Cardiac muscle cell (in vitro differentiated cells and primary cell): ENCODE measurements at places on chromosomes 11 and 22.
A peak's percentile ranks its signal among the peaks of the same experiment; 100 is the strongest.

GRCh38 chr22:49153921-49154320 lies 673.8 kb downstream of the BRD1 start:
- no peak for DNase-seq

DNA sequence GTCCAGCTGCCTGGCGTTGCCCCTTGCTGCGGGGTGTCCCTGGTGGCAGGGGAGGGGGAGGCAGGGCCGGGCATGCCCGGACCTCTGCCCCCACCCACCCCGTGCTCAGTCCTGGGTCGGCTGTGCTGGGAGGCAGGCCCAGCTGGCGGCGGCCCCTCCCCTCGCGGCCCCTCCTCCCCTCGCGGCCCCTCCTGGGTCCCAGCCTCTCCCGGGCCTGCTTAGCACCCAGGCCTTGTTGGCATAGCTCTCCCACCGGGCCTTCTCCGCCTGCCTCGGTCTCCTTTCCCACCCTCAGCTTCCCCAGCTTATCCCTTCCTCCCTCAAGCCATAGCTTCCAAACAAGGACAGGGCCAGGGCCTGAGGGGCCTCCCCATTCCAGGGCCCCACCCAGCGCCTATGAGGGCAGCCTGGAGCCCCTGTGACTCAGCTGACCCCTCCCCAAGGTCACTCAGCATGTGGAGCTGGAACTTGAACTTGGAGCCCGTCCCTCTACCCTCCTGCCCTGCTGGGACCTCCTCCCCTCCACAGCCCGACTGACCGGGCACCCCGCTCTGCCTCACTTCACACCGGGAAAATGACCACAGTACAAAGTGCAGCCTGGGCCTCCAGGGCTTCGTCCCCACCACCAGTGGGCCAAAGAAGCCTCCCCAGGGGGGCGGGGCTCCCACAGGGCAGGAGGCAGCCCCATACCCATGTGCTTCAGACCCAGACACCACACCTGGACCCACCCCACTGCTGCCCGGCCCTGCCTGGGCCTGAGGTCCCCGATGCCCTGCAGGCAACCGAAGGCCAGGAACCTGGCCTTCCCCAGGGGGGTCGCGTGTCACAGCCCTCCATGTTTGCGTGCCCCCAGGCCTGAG lies 1.2 kb downstream of the EPS8L2 start:
- DNase-seq, result no peak

GRCh38 chr11:11374358-11375148 lies 21.5 kb upstream of the CSNK2A3 start:
- no peak for DNase-seq

GRCh38 chr22:41562461-41562860 lies 1.7 kb downstream of the CSDC2 start:
- no peak for DNase-seq

DNA sequence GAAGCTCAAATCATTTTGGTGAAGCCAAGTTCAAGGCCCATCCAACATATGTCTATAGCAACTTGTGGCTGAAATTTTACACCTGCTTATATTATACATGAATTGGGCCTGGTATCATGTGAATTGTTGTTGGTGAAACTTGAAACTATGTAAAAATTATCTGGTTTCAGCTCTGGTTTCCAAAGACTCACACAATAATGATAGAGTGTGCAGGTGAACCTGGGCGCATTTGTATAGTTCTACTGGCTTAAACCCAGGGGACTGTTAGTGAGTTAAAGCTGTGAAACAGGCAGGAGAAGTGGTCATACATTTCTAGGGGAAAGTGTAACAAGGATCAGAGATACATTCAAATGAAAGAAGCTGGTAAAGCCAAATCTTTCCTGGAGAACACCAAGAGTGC lies 627.3 kb downstream of the METTL15 start:
- no peak for DNase-seq

DNA sequence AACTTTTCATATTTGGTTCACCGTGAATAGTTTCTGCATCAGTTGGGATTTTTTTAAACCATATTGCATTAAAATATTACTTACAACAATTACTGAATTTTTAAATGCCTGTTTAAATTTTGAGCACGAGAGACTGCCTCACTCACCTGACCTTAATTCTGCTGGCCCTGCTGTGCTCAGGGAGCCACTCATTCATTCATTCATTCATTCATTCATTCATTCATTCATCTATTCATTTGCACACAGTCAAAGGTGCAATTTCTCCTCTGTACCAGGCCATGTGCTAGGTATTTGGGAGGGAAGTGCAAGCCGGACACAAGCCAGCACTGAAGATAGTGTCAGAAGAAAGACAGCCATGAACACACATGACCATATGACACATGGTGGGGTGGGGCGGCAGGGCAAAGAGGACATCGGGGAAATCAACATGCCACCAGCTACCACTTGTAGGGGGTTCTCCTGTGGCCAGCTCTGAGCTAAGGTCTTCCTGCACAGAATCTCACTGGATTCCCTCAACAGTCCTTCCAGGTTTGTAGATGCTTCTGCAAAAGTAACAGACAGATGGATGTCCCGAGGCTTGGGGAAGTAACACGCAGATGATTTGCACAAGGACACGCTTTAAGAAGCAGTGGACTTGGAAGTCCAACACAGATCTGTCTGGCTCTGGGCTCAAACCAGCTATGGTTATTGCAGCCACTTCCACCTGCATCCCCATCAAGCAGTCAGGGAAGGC lies 568 bp upstream of the CSF2RB start:
- no peak for DNase-seq

GRCh38 chr11:130323452-130324450 lies 9.0 kb upstream of the ZBTB44 start:
- no peak for DNase-seq

GRCh38 chr11:119737366-119738058 lies 8.5 kb upstream of the NECTIN1 start:
- DNase-seq, result no peak

GRCh38 chr22:17117890-17118289 lies 3.3 kb downstream of the TMEM121B start:
- no peak for DNase-seq

- no peak for DNase-seq
Measured at GRCh38 chr11:128726458-128727139, 32.7 kb downstream of the FLI1 start.

- no peak for DNase-seq
Measured at GRCh38 chr22:39567135-39567946, 3.2 kb upstream of the CACNA1I start.

DNA sequence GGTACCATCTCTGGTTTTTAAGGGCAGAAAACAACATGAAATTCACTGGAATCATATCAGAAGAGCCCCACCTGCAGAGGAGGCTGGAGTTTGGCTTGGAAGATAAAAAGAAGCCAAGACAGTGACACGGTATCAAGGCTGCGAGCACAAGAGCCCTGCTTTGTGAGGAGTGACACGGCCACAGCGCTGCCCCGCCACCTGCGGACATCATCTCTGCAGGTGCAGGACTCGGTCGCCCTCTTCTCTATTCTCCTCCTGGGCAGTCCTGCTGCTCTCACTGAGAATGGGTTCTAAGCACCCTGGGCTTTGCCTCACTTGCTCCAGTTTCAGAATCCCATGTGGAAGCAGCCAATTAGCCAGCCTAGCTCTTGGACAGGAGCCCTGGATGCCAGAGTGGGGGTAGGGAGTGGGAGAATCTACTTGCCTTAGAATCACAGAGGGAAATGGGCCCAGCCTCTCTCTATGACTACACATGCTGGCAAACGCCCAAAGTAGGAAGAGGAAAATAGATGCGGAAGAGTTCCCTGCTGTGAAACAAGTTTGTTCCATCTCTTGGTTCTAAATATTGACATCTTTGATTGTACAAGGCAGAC lies 17.1 kb downstream of the APOL4 start:
- DNase-seq, result peak; percentile 63

- no peak for DNase-seq
Measured at GRCh38 chr11:25943777-25944661, 387.9 kb upstream of the ANO3 start.

GRCh38 chr22:30753701-30754100 lies 59.0 kb downstream of the OSBP2 start:
- no peak for DNase-seq

- no peak for DNase-seq
Measured at GRCh38 chr11:44430140-44430539, 120.2 kb upstream of the ALX4 start.

DNA sequence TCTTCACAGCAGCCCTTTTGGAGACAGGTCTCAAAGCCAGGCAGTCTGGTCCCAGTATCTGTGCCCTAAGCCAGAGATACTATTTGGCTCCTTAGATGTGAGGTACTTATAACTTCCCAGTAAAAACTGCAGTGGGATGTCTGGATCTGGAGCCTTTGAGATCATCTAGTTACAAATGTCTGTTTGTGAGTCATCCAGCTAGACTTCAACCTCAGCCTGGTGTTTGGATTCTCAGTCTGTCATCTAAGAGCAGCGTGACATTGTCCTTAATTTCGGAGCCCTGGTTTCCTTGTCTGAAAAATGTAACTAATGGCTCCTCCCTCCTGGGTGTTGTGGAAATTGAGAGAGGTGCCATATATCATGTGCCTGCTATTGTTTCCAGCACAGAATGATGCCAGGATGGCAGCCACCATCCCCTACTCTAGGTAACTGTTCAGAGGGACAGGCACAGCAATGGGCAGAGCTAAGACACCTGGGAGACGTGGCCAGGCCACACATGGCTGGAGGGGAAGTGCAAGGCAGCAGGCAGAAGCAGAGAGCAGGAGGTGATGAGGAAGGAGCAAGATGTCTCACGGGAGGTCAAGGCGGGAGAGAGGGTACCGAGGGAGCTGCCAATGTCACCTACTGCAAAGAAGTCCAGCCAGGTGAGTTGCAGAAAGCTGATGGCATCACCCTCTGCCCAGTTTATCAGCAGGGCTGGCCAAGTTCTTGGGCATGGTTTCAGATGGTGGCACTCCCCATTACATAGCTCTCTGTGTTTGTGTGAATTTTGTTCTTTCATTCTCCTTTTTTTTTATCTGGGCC lies 20.6 kb upstream of the ST3GAL4 start:
- no peak for DNase-seq

DNA sequence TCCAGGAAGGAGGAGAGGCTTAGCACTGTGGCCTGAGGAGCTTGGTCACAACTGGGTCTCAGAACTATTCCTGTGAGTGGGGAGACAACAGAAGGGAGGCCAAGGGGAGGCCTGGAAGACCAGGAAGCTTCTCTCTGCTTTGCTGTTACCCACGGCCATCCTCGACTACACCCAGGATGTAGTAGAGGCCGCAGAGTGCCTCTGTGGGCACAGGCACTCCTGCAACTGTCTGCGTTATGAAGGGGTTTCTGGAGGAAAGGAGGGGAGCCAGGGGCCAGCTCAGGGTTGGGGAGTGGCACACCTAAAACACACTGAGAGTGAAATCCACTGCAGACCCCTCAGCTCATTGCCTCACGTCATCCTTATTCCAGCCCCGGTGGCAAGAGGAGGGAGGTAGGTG lies 3.8 kb upstream of the MFRP start:
- no peak for DNase-seq

DNA sequence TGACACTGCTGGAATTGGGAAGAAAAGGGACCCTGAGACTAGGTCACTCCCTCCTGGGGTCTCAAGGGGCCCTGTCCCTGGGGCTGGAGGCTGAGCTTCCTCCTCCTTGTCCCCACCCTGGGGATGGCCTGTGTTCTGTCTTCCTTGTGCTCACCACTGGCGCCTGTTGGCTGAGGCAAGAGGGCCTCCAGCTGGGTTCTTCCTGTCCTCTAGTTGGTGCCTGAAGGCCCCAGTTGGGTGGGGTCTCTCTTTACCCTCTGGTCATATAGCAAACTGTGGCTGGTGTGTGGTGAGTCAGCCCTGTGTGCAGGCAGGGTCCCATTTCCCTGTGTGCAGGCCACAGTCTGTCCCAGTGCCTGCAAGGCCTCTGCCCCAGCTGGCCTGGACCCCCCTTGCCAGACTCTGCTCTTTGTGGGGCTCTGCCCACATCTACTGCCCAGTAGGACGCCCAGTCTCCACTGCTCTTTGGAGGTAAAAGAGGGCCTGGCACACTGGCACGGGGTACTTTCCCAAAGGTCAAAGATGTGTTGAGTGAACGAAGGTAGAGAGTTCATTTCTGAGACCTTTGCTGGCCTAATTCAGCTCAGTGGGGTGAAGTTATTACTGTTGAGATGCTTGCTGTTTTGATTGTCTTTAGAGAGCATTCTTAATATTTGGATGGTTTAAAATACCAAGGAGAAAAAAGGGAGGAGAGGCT lies 55.1 kb upstream of the CLDN5 start:
- DNase-seq, result no peak
